ENCODE measurements at places on chromosomes 1 and 21.

DNA sequence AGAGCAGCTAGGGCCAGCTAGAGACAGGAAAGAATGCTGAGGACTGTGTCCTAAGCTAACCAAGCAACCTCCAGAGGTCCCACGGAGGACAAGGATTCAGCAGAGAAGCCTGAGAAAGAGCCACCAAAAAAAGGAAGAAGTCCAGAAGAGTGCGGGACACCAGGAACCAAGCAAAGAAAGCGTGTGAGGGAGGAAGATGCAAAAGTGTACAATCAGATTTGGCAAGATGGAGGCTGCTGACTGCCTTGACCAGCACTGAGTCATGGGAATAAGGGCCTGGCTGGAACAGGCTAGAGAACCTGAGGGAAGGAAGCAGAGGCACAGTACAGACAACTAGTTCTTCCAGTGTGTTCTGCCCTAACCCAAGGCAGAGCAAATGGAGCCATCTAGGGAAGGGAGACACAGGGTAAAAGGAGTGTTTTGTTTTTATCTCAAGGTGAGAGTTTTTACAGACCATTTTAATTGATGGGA lies 18.5 kb downstream of the TP53BP2 start:
- no peak for DNase-seq

DNA sequence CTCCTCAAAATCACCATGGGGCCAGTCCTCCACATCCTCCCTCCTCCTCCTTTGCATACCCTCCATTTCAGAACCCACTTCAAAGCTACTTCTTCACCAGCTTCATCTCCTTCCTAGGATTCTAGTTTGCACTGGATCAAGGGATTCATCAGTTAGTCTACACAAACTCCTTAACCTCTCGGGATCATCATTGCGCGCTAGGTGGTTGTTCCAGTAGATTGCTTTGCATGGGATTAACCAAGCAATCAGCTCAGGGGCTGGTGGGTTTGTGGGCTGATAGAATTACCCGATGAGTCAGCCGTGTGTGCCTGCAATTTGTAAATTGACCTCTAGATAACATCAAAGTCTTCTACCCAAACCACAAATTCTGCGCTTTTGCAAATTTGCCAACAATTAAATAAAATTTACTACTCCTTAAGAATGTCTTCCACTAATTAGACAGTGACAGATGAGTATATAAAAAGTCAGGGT lies 7.7 kb downstream of the KANK4 start:
- no peak for DNase-seq

DNA sequence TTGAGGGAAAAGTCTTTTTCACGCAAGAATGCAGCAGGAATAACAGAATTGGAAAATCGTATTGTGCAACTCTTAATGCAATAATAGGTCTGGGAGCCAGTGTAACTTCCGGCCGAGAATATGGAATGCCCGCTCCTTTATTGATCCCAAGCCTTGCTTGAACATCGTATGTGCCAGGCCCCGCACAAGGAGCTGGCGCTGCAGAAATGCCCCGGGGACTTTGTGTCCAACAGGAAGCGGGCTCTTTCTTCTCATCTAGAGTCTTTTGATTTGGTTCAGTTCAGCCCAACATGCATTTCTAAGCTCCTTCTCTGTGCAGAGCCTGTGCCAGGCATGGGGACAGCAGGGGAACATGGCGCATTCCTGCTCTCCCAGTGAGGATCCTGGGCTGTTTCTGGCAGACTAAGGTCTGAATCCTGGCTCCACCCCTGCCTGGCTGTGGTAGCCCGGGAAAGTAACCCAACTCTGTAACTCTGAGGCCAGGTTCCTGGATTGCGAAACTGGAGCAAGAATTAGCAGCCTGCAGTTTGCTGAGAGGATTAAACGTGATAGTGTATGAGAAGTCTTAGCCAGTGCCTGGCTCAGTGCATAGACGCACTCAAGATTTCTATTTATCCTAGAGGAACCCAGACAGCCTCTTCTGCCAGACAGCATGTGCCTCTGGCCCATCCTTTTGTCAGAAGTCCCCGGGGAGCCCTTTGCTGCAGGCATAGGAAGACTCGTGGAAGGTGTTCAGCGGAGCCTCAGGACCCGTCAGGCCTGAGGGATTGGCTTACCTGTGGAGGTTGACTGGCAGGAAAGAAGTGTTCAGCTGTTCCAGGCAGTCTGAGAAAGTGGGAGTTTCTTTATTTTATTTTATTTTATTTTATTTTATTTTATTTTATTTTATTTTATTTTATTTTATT lies 987 bp upstream of the CDCP2 start:
- no peak for DNase-seq

DNA sequence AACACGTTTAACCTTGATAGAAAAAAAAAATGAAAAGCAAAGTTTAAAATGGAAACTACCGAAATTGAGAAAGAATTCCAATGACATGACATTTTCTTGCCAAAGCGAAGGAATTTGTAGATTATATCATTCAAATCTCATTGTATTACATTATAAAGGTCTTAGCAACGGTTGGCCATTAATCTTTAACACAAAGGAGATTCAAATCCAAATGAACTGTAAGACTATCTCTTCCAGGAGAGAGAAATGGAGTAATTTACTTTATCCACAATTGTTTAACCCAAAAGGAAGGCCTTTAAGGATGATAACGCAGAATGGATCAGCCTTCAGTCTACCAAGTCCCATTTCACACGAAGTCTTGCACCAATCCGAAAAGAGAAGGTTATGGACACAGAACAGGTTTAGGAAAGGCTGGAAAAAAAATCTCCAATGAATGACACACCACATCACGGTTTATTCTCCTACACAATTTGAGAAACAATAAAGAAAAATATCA lies 1.5 kb downstream of the ENAH start:
- no peak for DNase-seq

DNA sequence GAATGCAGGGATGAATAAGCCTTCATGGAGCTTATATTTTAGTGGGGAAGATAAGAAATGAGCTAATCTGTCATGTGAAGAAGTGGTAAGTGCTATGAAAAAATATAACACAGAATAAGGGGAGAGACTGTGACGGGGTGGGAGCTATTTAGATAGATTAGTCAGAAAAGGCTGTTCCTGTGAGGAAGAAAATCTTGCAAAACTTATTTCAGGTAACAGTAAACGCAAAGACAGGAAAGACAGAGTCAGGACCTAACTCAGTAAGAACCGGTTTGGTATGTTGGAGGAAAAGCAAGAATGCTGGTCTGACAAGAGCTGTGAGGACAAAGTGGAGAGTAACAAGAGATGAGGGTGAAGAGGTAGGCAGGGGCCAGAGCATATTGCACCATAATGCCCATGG lies 22.0 kb downstream of the GNAI3 start:
- DNase-seq = no peak

DNA sequence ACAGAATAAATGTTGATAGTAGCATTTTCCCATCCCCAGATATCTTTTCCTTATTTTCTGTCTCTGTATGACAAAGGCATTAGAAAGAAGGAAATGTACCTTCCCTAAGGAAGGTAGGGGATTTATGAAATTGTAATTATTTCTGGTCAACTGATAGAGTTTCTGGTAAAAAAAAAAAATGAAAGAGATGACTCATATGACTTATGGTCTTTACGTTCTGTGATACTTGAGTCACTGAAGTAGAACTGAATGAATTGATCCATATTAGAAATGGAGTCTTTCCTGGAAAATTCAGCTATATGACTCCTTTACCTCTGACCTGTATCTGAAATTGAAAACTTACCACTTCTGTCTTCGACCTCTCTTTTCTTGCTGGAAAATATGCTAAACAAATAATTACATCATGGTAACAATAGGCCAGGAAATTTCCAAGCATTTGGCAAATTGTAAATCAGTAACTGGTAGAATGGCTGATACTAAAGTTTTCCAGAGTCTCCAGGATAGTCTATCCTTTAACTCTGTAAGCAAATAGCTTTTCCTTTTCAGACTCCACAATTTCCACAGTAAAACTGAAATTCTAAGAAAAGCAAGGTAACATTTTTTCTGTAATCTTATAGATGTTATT lies 364.3 kb upstream of the PTBP2 start:
- DNase-seq = no peak

DNA sequence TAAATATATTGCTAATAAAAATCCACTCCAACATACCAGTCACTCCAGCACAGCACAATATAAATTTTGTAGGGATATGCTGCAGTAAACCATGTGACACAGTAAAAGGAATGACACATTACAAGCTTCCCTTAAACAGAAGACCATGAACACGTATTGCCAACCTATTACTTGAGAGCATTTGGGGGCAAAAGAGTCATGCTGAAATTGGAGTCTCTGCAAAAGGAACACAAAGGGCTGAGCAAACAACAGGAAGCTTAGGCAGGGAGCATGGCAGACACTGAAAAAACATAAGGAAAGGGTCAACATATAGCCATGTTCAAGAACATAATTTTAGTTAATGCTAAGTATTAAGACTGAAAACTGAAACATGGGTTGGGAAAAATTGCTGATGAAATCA lies 214.5 kb downstream of the SMYD3 start:
- no peak for DNase-seq

DNA sequence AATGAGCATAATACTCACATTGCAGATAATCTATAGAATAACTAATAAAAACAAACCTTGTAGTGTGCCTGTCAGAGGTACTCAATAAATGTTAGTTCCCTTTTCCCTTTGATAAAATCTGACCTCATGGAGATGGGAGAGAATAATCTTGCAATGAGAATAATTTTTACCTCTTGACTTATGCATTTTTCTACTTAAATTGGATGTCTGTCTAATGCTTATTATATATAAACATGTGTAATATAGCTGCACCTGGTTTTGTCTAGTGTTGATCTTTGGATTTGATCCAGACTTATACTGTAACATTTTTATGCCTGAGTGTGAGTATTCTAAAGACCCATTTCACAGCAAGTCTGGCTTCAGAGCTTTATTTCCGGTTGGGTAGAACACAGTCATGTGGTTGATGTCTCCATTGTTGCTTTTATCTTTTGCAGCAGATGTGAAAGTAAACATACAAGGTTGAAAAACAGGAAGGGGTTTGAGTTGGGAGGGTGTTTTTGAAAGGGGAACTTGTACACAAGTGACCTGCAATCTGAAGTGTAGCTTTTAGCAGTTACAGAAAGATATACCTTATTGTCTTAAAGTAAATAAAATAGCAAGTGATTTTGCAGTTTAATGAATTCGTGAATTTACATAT lies 12.4 kb downstream of the EPB41 start:
- DNase-seq = no peak

GRCh38 chr21:28871388-28872010 lies 121.2 kb downstream of the LTN1 start:
- no peak for DNase-seq

DNA sequence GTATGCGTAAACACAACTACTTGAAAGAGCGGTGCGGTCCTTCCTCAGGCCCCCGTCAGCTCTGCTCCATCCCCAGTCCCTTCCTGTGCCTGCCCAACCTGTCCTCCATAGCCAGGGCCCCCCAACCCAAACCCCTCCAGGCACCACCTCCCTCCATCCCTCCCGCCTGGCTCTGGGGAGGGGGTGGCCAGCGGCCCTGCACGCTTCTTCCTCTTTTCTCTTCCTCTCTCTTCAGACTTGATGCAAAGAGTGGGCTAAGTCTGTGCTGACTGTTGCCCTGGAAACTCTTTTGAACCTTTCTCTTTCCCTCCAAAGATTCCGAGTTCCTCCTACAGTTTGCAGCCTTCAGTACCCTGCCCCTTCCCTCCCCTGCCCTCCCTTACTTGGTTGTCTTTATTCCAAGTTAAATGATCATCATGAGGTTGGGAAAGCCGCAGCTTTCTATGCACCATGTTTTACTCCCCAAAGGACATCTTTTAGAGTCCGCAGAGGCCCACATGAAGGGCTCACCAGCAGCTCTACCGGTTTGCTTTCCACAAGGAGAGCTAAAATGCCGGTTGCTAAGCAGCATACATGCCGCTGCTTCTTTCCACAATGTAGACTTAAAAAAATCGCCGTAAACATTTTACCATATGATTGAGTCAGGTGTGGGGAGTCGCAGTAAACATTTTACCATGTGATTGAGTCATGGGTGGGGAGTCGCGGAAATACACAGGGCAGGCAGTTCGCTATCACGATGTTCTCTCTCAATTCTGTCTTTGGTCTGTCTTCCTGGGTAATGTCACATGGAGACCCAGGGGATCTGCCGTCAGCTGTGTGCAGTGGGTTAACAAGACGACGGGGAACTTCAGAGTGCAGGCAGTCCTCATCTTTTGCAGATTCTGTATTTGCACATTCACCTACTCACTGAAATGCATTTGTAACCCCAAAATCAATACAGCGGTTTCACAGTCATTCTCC lies 525.3 kb downstream of the KIF26B start:
- DNase-seq = no peak

Data from SK-N-SH (cell line).